D341Med (cell line): ENCODE measurements at places on chromosomes 11 and 22.

- DNase-seq, result no peak
These were observed 18.2 kb upstream of the CLPB start for GRCh38 chr11:72452495-72452894.

GRCh38 chr11:78177216-78177615, 11.2 kb downstream of the KCTD21 start:
- DNase-seq, result no peak

DNA sequence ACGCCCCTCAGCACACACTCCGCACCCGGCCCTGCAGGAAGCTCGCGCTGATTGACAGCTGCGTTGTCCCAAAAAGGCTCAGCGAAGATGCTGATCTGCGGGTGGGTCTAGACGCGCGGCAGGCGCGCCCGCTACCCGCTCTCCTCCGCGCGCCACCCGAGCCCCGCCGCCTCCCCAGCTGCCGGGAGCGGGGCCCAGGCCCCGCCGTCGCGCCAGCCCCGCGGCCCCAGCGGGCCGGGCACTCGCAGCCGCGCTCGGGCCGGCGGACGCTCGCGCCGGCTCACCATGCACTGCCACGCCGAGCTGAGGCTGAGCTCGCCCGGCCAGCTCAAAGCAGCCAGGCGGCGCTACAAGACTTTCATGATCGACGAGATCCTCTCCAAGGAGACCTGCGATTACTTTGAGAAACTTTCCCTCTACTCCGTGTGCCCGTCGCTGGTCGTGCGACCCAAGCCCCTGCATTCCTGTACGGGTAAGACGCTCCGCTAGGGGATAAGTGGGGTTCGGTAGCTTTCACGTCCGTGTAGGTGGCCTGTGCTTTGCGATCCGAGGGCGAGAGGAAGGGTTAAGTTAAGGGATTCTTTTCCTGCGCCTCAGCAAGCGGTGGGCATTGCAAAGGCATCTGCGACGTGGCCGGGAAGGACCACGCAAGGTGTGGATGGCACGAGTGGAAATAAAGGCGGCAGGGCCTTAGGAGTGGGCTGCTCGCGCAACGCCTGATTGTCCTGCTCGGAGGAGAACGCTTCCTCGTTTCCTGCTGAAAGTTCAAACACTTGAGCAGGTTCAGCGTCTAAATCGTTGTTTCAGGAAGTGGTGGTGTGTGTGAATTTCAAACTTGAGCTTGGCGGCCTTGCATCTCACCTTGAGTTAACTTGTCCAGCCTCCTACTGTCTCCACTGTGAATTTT, at the start of gene BARX2:
TSS of gene BARX2 (plus strand) at position 98 of the 907 bp plus-strand sequence. CDS start at position 286, 188 bp downstream.
- DNase-seq, result peak; percentile 75

GRCh38 chr11:83717537-83717936, 431.4 kb upstream of the CCDC90B start:
- no peak for DNase-seq

GRCh38 chr11:19711911-19712280, 741 bp upstream of the NAV2 start:
- DNase-seq, result no peak

- no peak for DNase-seq
These were observed 36.6 kb upstream of the NFAM1 start for GRCh38 chr22:42468841-42469240.

DNA sequence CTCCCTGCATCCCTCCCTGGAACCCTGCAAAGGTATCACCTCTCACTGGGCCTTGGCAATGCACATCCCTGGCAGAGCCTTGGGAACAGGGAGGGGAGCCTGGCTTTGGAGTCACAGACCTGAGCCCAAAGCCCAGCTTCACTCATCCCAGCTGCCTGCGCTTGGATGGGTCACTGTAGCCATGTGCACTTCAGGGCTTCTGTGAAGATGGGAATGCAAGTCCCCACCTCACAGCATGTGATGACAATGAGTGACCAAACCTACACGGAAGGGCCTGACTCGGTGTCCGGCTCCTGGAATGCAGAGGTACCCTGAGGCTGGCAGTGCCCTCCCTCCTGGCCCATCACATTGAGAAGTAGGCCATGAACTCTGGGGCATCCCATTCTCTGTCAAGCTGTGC, 22.8 kb upstream of the BAIAP2L2 start:
- DNase-seq, result no peak
